Gastroesophageal sphincter (tissue), 4 donors: ENCODE measurements at places on chromosomes 1 and 21. TPM values are rescaled to one million over a fixed set of nuclear protein-coding genes. Genes with fewer than 3 reads are reported as not detected.

- ATAC-seq: peak; percentile 73
Measured at GRCh38 chr21:38985568-38986378, 180.0 kb downstream of the ETS2 start.

GRCh38 chr1:38667626-38668025 is 191.9 kb downstream of the RRAGC start:
- ATAC-seq: no peak

- no peak for ATAC-seq
Measured at GRCh38 chr1:214464445-214465287, 86.7 kb downstream of the PTPN14 start.

DNA sequence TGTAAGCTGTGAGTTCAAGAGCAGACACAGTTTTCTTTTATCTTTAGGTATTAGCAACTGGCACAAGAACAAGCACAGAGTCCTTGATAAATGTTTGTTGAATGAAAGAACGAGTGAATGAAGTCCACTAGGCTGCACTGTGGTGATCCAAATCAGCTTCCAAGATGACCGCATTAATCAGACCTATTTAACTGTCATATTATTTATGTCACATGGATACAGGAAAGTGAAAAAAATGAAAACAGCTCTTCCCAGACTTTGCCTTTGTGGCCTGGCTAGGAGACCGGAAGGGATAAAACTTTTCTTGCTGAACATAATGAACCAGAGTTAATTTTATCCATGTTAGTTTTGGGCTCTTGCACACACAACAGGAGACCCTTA is 261.3 kb downstream of the TNR start:
- ATAC-seq: no peak

DNA sequence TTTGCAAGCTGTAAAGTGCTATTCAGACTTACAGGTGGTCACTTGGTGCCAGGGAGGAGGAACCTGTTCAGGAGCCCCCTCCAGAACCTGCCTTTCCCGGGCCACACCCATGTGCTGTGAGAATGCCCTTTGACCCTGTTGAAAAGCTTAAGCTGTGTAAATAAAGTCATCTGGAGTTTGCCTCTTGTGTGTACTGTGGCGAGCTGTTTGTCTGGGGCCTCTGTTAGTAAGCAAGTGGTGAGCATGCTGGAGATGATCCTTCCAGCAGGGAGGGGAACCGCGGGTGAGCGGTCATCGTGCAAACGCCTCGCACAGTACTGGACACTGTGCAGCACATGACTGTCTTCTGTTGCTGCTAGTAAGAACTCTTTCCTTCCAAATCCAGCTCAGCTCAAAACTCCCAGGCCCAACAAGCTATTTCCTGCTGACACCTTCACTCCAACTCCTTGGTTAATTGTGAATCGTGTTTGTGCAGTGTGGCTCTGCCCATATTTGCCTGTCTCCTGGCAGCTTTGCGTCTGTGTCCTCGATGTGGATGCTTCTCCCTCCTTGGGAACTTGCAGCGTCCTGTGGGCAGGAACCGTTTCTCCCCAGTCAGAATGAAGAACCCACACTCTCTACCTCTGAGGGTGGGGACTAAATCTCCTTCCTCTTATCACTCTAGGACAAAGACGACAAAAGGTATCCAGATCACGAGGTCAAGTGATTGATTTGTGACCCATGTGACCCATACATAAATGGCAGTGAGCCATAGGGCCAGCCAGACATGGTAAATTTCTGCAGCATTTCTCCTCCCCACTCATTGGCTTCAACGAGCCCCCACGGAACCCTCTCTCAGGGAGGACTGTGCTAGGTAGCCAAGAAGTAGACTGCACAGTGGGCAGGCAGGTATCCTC is 13.9 kb upstream of the BTG2 start:
- no peak for ATAC-seq

GRCh38 chr1:170853867-170854266 is 81.5 kb upstream of the MROH9 start:
- no peak for ATAC-seq

GRCh38 chr1:235265900-235266299 is 62.1 kb downstream of the ARID4B start:
- no peak for ATAC-seq

GRCh38 chr1:151457911-151458801 is 1.1 kb downstream of the POGZ start:
- ATAC-seq: peak; percentile 81

DNA sequence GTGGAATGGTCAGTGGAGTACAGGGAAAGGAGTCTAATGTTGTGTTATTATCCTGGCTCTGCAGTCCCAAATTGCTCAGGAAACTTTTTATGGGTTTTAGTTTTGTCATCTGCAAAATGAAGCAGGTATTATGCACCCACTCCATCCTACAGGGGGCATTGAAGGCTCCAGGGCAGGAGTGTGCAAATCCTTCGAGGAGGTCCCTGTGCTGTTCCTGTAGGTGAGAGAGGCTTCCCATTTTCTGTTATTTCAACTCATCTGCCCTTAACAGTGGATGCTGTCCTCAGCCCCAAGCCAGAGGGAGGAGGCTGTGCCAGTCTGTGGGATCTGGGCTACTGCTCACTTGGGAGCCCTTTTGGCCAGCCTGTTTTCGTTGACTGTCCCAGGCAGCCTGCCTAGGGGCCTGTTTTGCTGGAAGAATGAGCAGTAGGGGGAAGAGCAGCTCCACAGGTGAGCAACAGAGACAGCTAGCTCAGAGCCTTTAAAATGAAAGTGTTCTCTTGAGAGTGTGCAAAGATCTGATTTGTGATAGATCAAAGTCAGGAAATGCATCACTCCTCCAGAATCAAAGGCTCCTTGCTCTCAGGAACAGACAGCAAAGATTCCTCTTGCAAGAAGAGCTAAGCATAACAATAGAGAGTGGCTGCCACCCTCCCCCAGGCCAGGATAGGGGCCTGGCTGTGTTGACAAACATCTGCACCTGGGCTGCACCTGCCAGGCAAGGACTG is 317.6 kb upstream of the PROX1 start:
- ATAC-seq: no peak

DNA sequence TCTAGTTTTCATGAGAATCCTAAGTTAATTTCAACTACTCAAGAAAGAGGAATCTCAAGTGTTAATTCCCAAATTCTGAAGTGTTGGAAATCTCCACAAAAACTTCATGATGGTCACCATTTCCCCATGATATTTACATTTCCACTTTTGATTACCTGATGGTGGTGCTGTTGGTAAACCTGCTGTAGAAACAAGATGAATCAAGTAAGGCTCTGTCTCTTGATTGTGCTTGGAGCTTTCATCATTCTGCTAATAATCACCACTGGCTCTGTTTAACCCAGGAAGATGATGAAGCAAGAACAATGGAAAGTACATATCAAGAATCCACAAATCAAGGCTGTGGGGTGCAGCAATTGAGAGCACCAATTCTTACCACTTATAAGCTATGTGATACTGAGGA is 77.8 kb downstream of the C4BPA start:
- no peak for ATAC-seq

- no peak for ATAC-seq
Measured at GRCh38 chr1:176799327-176799726, 336.4 kb downstream of the PAPPA2 start.

DNA sequence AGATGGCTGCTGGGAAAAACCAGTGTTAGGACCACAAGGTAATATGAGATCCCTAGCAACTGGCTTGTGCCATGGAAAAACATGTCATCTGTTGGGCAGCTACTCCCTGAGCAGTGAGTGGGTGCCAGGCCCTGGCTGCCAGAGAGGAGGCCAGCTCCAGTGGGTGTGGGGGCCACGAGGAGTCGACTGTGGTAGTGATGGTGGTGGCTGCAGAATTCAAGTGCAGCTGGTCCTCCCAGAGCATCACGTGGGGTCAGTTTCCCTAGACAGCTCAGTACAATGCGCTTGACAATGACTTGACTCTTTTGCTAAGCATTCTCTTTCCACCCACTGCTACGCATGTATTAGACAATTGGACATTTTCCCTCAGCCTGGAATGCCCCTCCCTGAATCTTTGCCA is 14.5 kb upstream of the CDC42 start:
- ATAC-seq: no peak

Gene TSPEAR
- total RNA-seq: not detected

Gene LYSMD1
- total RNA-seq: 14.0 TPM

Gene PRDM16
- 1.1 TPM for total RNA-seq

Gene NOS1AP
- 7.8 TPM for total RNA-seq

Gene VHLL
- total RNA-seq: not detected

Gene DMBX1
- not detected for total RNA-seq

Gene PRRX1
- 13.4 TPM for total RNA-seq

Gene UBL4B
- 0.67 TPM for total RNA-seq

Gene C1QTNF12
- total RNA-seq: 0.96 TPM
